ENCODE measurements at places on chromosomes 13 and 19.

- DNase-seq = no peak
Observed at GRCh38 chr13:19695829-19696228, 62.4 kb downstream of the MPHOSPH8 start.

- no peak for DNase-seq
Observed at GRCh38 chr19:5235458-5236219, 105.0 kb downstream of the PTPRS start.

DNA sequence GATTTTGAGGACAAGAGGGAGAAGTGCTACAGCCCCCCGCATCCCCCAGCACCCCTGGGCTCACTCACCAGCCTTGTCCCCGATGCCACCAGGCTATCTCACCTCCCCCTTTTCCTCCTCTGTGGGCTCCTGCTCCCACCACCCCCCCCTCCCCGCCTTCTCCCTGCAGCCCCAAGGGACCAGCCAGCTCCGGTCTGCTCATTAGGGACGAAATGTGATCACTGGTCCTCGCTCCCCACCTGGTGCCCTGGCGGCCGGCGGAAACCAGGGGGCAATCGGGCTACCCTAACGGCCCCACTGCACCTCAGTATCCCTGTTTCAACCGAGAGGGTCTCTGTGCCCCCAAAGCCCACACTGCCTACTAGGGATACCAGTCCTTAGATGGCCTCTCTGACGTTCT is 2.7 kb downstream of the GPR4 start:
- DNase-seq = no peak

- peak; percentile 76 for DNase-seq
Observed at GRCh38 chr19:4400135-4400936, at the start of gene SH3GL1. TSS of gene SH3GL1 (minus strand) at chr19:4400547. CDS start at chr19:4400368, 179 bp downstream.
